ENCODE measurements at places on chromosomes 11 and 22.

GRCh38 chr11:98365190-98365589, 655.6 kb upstream of the CNTN5 start:
- DNase-seq: no peak

DNA sequence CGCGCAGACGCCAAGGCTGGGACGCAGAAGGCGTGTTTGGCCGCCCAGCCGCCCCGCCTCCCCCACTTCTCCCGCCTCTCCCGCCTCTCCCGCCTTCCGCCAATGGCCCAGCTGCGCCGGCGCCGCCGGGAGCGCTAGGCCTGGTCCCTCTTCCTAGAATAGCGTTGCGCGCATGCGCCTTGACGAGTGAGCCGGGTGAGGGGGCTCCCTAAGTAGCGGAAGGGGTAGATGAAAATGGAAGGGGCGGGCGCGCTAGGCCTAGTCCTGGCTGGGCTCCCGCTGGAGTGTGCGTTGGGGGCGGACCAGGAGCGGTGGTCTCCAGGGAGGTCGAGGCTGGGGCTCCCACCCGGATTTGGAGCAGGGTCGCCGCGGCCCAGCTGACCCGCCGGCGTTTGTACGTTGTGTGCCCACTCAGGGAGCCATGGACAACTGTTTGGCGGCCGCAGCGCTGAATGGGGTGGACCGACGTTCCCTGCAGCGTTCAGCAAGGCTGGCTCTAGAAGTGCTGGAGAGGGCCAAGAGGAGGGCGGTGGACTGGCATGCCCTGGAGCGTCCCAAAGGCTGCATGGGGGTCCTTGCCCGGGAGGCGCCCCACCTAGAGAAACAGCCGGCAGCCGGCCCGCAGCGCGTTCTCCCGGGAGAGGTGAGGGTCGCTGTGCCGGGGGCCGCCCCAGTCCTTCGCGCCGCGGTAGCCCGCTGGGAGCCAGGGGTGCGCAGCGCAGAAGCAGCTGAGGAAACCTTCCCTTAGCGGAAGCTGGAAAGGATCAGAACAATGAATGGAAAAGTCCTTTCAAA, at the start of gene AKIP1:
Gene AKIP1 (plus strand): TSS at position 161 of the 795 bp plus-strand sequence. CDS start 261 bp downstream, at position 422.
- peak; percentile 55 for DNase-seq

DNA sequence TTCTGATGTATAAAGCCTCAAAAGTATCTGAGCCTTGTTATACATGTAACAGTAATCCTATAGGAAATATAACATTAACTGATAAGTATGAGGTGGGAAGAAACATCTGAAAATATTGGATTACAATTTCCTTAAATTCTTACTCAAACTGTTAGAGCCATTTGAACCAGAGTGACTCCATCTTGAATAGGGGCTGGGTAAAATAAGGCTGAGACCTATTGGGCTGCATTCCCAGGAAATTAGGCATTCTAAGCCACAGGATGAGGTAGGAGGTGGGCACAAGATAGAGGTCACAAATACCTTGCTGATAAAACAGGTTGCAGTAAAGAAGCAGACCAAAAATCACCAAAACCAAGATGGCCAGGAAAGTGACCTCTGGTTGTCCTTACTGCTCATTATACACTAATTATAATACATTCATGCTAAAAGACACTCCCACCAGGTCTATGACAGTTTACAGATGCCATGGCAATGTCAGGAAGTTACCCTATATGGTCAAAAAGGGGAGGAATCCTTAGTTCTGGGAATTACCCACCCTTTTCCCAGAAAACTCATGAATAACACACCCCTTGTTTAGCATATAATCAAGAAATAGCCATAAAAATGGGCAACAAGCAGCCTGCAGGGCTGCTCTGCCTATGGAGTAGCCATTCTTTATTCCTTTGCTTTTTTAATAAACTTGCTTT, 114.9 kb downstream of the PGR start:
- no peak for DNase-seq

- no peak for DNase-seq
Measured at GRCh38 chr11:2750682-2751522, 51.1 kb upstream of the KCNQ1OT1 start.

DNA sequence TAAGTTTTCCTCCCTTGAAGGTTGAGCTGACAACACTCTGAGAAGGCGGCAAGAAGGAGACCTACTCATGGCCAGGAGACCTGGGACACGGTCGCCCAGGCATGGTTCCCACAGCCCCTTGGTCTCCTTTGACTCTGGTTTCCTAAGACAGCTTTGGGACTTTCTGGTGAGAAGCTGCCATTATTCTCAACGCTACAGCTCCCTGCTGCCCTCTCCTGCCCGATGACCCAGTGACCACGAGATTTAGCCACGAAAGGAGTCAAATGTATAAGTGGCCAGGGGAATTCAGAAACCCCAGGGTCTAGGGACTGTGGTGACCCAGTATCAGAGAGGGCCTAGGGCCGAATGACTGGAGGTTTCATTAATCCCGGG, 699 bp upstream of the SDF2L1 start:
- DNase-seq: no peak

DNA sequence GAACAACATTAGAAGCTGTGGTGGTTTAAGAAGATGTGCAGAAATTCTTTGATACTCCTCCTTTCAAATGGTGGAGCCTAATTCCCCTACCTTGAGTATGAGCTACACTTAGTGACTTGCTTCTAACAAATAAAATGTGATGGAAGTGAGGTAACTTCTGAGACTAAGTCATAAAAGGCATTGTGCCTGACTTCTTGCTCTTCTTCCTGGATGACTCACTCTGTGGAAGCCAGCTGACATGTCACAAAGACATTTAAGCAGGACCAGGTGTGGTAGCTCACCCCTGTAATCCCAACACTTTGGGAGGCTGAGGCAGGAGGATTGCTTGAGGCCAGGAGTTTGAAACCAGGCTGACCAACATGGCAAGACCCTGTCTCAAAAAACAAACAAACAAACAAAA, 3.9 kb upstream of the PLA2G3 start:
- DNase-seq: peak; percentile 34

- no peak for DNase-seq
Measured at GRCh38 chr22:31891366-31892079, 52.8 kb upstream of the YWHAH start.

GRCh38 chr11:118291477-118292135, 12.9 kb upstream of the CD3E start:
- peak; percentile 64 for DNase-seq

DNA sequence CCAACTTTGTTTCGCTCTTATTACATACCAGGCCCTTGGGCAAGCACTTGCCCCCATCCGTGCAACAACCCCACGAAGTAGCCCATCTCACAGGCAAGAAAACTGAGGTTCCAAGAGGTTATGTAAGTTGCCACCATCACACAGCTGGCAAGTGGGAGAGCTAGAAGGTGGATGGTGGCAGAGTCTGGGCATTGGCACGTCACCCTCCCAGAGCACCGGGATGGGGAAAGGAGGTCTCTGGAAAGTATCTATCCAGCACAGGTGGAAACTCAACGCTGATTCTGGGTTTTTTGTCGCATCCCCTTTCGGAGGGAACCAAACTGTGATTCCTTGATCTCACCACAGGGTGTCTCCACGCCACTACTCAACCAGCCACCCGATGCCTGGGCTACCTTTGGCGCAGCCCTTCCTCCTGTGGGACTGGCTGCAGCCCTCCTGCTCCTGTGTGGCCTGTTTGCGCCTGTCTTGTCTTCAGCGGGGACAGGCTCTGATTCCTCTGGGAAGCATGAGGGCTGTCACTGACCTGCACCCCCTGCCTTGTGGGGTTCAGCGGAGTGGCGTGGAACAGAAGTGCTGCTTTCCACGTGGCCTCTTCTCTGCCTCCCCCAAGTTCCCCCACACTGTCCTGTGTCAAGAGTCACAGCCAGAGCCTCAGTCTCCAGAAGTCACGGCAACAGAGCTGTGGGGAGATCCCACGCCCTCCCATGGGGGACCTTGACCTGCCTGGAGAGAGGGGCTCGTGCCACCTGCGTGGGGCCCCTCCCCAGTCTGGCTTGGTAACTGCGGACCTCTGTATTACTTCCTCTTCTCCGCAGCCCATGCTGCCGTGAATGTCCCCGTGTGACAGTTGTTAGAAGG, 34.4 kb upstream of the TRIM29 start:
- no peak for DNase-seq

DNA sequence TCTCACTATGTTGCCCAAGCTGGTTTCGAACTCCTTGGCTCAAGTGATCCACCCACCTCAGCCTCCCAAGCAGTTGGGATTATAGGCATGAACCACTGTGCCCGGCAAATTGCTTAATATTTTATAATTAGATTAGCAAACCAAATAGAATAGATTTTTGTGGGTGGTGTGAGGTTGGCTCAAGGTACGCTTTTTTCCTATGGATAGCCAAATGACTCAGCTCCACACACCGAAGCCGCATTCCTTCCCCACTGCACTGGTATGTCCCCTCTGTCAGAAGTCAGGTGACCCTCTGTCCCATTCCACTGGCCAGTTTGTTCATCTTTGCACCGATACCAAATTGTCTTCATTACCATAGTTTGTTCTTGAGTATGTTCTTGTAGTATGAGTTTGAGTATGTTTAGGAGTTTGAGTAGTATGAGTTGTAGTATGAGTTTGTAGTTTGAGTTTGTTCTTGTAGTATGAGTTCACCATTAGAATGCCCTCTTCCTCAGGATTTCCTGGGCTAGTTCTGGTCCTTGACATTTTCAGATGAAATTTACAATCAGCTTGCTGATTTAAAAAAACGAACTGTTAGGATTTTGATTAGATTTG, 19.4 kb downstream of the SUSD2 start:
- DNase-seq: no peak

DNA sequence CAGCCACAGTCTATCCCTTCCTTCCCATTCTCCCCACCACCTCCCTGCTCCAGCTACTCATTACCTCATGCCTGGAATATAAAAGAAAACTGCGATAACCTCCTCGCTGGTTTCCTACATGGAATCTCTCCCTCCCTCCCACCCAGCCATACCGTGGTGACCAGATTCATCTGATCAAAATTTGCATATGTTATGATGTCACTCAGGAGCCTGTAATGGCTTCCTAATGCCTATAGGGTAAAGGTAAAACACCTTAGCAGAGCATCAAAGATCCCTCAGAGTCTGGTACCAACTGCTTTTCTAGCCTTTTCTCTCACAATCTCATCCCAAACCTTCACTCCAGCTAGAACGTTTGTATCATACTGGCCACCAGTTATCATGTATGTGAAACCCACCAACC, 19.6 kb downstream of the RTN4RL2 start:
- no peak for DNase-seq

- no peak for DNase-seq
Measured at GRCh38 chr11:65500387-65501185, 1.7 kb downstream of the MALAT1 start.

GRCh38 chr11:103779054-103779453, 257.4 kb upstream of the DDI1 start:
- DNase-seq: peak; percentile 46

DNA sequence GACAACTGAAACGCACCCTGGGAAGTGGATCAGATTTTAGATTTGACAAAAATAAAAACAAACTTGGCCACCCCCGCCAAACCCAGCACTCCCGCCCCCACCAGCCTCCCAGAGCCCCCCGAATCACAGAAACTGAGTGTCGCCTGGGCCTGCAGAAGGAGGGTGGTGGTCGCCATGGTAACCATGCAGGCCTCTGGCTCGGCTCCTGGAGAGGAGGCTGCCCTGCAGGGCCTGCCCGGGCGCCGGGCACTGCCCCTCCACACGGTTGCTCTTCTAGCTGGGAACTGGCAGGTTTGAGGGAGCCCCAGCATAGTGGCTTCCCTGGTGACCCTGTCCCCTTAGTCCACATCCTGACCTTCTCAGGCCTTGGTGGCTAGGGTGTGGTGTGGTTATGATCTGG, 19.3 kb downstream of the CACNA1I start:
- DNase-seq: no peak

DNA sequence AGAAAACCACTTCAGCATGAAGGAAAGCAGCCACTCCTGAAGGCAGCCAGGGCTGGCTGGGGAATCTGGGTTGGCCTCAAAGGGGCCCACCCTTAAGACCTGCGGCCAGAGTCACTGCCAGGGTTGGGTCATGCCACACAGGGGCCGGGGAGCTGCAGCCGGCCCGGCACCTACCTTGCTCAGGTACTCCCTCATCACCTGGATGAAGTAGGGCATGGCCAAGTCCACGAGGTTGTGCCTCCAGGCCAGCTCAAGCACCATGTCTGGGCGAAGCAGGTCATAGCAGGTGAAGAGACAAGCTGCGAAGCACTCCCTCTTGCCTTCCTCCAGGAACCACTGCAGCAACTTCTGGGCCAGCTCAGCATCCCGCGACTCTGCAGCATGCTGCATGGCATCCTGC, 4.7 kb upstream of the SLC25A1 start:
- no peak for DNase-seq

DNA sequence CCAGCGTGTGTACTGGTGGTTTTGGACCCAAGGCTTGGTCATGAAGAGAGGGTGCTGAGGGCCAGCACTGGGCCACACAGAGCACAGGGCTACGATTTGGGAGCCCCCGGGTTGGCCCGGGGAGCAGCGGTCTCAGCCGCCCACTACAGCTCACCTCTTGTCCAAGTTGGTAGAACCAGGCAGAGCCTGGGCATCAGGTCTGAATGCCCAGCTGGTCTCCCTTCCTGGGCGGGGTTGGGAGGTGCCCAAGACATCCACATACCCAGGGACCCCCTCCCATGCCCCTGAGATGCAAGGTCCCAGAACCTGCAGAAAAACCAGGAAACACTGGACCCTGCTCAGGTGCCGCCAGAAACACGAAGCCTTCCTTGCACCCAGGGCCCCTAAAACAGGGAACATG, 18.0 kb downstream of the CELSR1 start:
- DNase-seq: no peak

DNA sequence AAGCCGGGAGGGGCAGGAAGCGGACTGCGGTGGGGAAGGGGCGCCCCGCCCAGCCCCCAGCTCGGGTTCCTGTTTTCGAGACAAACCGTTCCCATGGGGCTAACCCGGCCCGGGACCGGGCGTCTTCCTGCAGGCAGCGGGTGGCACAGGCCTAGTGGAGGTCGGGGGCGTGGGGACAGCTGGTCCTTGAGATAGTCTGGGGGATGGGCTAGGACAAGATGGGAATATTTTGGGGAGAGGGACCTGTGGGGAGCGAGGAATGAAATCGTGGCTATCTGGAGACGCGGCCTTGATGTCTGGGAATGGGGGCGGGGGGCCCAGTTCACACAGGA, 1.2 kb upstream of the RASGRP2 start:
- no peak for DNase-seq

DNA sequence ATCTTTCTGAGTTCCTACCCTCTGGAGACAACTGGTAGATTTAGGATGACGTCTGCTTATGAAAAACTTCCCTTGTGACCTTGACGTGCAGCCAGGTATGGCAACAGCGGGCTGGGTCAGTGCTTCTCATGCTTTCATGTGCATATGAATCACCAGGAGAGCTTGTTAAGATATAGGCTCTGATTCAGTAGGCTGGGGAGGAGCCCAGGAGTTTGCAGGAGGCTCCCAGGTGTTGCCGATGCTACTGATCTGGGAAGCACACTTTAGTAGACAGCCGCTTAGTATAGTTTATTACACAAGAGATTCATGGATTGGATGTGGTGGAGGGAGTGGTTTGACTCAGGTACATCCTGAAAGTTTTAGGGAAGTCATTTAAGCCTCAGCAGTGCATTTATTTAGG, 23.8 kb downstream of the DIXDC1 start:
- peak; percentile 99 for DNase-seq
